ENCODE measurements at places on chromosomes 2 and 18. TPM values are rescaled to one million over a fixed set of nuclear protein-coding genes. Genes with fewer than 3 reads are reported as not detected.

Gene TLX2
- not detected for total RNA-seq

DNA sequence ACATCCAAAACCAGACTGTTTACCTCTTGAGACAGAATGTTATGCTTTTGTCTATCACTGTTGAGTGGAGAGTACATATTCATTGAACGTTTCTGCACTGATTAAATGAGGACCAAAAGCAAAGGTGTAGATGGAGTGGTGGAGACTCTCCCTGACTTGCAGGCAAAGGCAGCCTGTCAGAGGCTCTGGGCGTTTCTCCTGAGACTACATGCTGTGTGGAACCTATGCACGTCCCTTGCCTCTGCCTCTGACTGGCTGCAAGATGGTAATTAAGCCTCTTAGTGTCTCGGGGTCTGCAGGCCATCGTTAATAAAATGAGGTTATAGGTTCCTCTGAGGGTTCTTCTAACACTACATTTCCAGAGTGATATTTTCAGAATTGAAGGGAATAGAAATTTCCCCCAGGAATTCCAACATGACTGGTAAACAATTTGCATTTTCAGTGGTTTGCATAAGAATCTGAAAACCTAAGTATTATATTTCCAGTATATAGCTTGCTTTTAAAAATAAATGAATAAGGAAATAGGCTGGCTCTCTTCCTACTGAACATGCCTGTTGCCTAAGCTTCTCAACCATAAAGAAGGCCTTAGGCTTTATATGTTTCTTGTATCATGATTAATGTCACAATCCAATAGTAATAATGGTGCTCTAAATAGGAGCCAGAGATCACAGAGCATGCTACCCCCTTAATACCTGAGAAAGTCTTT lies 107.4 kb downstream of the FTCDNL1 start:
- no peak for DNase-seq

Gene GAD1
- total RNA-seq, result 1.4 TPM

- DNase-seq, result peak; percentile 41
Observed at GRCh38 chr2:134207589-134208209, 46.2 kb upstream of the MGAT5 start.

- DNase-seq, result no peak
Observed at GRCh38 chr2:196287523-196287922, 116.1 kb upstream of the STK17B start.

- DNase-seq, result no peak
Observed at GRCh38 chr2:148643421-148643820, 1.1 kb upstream of the EPC2 start.

GRCh38 chr2:12718015-12718671 lies 1.4 kb downstream of the TRIB2 start:
- peak; percentile 67 for DNase-seq

DNA sequence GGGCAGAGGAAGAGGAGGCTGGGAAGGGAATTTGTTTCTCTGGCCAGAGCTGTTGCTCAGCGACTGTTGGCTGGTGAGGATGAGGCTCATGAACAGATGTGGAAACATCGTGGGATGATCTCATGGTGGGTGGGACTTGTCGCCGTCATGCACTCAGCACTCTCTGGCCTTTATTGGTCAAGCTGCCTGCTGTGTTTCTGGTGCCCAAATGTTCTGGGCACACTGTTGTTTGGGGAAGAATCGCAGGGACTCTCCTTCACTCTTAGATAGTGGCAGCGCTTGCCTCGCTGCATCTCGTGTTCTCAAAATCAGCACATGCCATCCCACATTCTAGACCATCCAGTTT lies 145.6 kb downstream of the AGAP1 start:
- DNase-seq, result peak; percentile 79

GRCh38 chr18:32771871-32772580 lies 797 bp downstream of the KLHL14 start:
- DNase-seq, result peak; percentile 36

DNA sequence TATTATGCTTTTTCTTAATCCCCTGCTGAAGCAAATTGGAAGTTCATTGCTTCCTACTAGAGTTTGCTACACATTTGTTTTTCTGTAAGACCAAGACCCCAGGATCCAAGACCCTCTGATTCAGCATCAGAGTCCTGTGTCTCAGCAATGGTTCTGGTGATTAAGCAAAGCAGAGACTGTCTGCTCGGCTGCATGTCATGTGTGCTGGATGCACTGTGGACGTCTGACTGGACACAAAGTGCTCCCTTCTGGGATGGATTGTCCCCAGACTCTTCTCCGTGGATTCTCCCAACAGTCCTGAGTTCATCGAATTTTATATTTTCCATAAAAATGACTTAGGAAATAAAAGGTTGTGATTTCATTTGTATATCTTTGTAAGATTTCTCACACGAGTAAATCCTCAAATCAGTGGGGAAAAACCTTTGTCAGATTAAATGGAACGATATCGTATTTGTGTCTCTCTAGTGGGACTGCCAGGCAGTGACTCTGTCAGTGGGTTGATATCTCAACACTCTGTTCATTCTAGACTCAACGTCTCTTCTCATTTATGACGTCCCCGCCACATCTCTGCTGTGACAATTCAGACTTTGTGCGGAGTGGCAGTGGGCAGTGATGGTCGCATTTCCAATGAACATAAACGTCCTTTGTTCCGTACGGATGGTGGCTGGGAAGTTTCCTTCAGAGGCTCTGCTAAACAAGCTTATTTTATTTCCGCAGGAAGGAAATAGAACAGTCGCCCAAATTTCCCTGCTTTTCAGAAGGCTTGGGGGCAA lies 58.6 kb downstream of the NCAPH start:
- DNase-seq, result no peak
